ENCODE measurements at places on chromosomes 5 and 9. TPM values are rescaled to one million over a fixed set of nuclear protein-coding genes. Genes with fewer than 3 reads are reported as not detected.

GRCh38 chr5:82719368-82719767, 357.8 kb downstream of the TMEM167A start:
- no peak overlapping the region for H3K27ac ChIP-seq
- no peaks in the 10 kb centered on the region for H3K36me3 ChIP-seq
- no peak overlapping the region for H3K4me3 ChIP-seq
- DNase-seq: no peak
- no peaks in the 10 kb centered on the region for H3K4me1 ChIP-seq
- H3K27me3 ChIP-seq: no peaks in the 10 kb centered on the region

DNA sequence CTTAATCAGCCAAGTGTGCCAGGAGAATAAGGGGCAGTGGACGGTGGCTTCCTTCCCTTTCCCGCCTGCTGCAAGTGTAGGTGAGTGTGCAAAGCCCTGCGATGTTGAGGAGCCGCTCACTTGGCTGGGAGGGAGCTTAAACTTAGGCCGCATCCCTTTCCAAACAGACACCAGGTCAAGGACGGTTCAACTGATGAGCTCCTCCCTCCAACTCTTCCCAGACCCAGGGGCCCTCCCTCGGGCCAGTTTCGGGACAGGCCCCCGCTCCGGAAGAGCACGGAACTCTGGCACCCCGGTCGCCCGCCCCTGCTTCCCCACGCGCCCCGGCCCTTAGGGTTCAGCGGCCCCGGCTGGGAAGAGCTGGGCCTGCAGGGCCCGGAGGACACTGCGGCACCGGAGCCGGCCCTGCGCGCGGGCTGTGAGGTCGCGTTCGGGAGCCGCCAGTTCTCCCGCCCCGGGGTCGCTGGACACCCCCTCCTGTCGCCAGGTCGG, 481 bp downstream of the MRPL36 start:
- peak overlapping the region; percentile 82 for H3K27ac ChIP-seq
- peak overlapping the region; percentile 86 for H3K4me3 ChIP-seq
- no peaks in the 10 kb centered on the region for H3K27me3 ChIP-seq
- DNase-seq: no peak
- peaks cover 15% of the 10 kb centered on the region for H3K36me3 ChIP-seq

DNA sequence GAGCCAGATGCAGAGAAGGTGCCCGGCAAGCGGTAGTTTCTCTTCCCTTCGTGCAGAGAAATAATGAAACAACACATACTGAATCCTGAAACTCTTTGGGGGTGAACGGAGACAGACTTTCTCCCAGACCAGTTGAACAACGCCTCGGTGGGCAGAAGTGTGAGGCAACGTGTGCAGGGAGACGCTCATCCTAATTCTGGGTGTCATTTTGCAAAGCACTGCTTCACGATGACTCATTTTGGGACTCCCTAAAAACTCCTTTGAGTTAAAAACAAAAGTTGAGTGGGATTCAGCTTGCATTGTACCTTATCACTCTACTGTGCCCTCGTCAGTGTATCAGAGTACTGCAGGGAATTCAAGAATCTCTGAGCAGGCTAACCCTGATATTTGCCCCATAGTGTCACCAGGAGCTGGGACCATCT, 3.5 kb upstream of the NEK6 start:
- H3K27me3 ChIP-seq: no peaks in the 10 kb centered on the region
- no peak overlapping the region for H3K27ac ChIP-seq
- DNase-seq: no peak
- peaks cover 17% of the 10 kb centered on the region for H3K4me1 ChIP-seq
- no peaks in the 10 kb centered on the region for H3K36me3 ChIP-seq

- no peak for DNase-seq
- no peaks in the 10 kb centered on the region for H3K4me1 ChIP-seq
- H3K36me3 ChIP-seq: no peaks in the 10 kb centered on the region
- H3K4me3 ChIP-seq: no peak overlapping the region
These were observed 1141.1 kb upstream of the ACO1 start for GRCh38 chr9:31243386-31243785.

GRCh38 chr5:146947181-146947941, 68.8 kb upstream of the PPP2R2B start:
- no peak overlapping the region for H3K4me3 ChIP-seq
- H3K36me3 ChIP-seq: no peaks in the 10 kb centered on the region
- no peaks in the 10 kb centered on the region for H3K4me1 ChIP-seq
- H3K27me3 ChIP-seq: no peaks in the 10 kb centered on the region
- no peak overlapping the region for H3K27ac ChIP-seq
- no peak for DNase-seq

GRCh38 chr9:122329597-122329996, 41.2 kb upstream of the PTGS1 start:
- no peak overlapping the region for H3K4me3 ChIP-seq
- DNase-seq: no peak
- H3K36me3 ChIP-seq: peaks cover 5% of the 10 kb centered on the region
- H3K27ac ChIP-seq: no peak overlapping the region
- no peaks in the 10 kb centered on the region for H3K27me3 ChIP-seq
- peaks cover 14% of the 10 kb centered on the region for H3K4me1 ChIP-seq

GRCh38 chr5:140286424-140286823, 16.5 kb downstream of the PFDN1 start:
- H3K27ac ChIP-seq: no peak overlapping the region
- H3K36me3 ChIP-seq: no peaks in the 10 kb centered on the region
- no peak overlapping the region for H3K4me3 ChIP-seq

GRCh38 chr9:17116400-17116837, 18.4 kb upstream of the CNTLN start:
- H3K36me3 ChIP-seq: no peaks in the 10 kb centered on the region
- H3K27me3 ChIP-seq: no peaks in the 10 kb centered on the region
- DNase-seq: no peak
- H3K4me1 ChIP-seq: no peaks in the 10 kb centered on the region
- H3K27ac ChIP-seq: no peak overlapping the region

DNA sequence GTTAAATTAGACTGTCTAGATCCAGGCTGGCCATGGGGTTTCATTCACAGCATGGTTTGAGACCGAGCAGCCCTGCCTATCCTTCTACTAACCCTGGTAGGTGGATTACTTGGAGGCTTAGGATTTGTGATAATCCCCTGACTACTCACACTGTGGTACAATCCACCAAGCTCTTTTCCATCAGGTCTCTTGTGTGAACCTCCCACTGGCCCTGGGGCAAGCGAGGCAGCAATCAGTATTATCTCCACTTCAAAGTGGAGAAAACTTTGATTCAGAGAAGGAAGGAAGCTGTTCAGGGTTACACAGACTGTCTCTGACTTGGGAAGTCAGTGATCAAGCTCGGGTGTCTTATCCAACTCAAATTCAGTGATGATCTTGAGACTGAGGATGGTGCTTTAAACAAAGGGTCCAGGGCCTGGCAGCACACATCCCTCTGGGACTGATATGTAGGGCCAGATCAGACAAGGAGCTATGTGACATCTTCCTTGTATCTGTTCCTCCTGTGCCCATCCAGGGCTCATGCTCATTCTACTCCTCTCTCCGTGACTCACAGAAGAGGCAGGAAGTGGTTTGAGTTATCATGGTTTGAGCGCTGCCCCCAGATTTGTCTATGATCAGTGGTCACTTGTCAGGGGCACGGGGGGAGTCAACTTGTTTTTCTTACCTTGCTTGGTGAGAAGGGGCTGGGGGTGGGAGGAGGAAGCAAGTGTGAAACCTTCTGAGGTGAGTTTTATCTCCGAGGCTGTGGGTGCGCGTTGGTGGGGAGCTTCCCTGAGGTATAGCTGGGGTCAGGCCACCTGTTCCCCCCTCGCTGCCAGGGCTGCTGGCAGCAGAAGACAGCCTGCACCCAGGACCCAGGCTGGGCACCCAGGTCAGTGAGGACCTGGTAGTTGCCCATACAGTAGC, 48.6 kb downstream of the RGS3 start:
- H3K27ac ChIP-seq: peak overlapping the region; percentile 7
- no peak overlapping the region for H3K4me3 ChIP-seq
- DNase-seq: no peak
- peaks cover 83% of the 10 kb centered on the region for H3K36me3 ChIP-seq

DNA sequence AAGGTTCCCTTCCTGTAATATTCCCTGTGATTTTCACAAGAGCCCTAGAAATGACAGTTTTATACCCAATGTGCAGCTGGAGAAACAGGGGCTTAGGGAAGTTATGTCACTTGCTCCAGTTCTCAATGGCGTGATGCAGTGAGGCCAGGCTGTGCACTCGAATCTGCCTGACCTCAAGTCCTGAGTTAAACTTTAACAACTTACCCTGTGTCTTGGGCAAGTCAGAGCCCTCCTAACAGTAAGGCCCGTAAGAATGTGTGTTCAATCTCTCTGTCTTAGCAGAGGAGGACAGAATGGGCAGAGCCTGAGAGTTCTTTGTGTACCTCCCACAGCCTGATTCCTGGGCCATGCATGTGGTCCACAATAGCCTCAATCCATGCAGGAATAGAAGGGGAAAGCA, 181.1 kb downstream of the TRIM32 start:
- H3K4me3 ChIP-seq: no peak overlapping the region
- no peak for DNase-seq
- H3K36me3 ChIP-seq: no peaks in the 10 kb centered on the region
- H3K27ac ChIP-seq: no peak overlapping the region
- H3K27me3 ChIP-seq: no peaks in the 10 kb centered on the region

- no peak overlapping the region for H3K27ac ChIP-seq
- no peaks in the 10 kb centered on the region for H3K36me3 ChIP-seq
- H3K27me3 ChIP-seq: no peaks in the 10 kb centered on the region
- H3K4me1 ChIP-seq: no peaks in the 10 kb centered on the region
- DNase-seq: no peak
- H3K4me3 ChIP-seq: no peak overlapping the region
These were observed 540.2 kb upstream of the ZNF462 start for GRCh38 chr9:106322706-106323245.

DNA sequence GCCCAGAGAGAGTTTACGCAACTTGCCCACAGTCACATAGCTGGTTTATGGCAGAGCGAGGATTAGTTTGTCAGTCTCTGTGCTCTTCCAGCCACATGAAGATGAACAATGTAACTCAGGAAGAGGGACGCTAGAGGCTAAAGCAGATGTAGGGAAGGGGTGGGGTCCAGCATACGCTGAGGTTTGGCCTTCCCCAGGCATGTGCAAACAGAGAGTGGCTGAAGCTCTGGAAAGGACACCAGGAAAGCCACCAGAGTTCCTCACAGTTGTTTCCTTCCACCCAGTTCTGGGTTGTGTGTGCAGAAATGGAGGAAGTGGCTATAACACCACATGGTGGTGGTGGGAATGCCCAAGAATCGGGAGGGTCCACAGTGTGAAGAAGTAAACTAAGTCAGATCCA, 60.0 kb downstream of the SNX18 start:
- H3K27ac ChIP-seq: no peak overlapping the region
- no peaks in the 10 kb centered on the region for H3K36me3 ChIP-seq

- no peak for DNase-seq
- no peak overlapping the region for H3K27ac ChIP-seq
- no peaks in the 10 kb centered on the region for H3K27me3 ChIP-seq
These were observed 126.5 kb upstream of the PAPPA start for GRCh38 chr9:116027096-116027495.

GRCh38 chr5:176446884-176447590, 1.1 kb upstream of the FAF2 start:
- H3K4me1 ChIP-seq: peaks cover 41% of the 10 kb centered on the region
- peak overlapping the region; percentile 97 for H3K27ac ChIP-seq
- H3K36me3 ChIP-seq: no peaks in the 10 kb centered on the region
- no peak for DNase-seq
- no peaks in the 10 kb centered on the region for H3K27me3 ChIP-seq
- peak overlapping the region; percentile 86 for H3K4me3 ChIP-seq

GRCh38 chr5:5419291-5420210, 2.9 kb upstream of the ICE1 start:
- no peaks in the 10 kb centered on the region for H3K27me3 ChIP-seq
- H3K4me3 ChIP-seq: no peak overlapping the region
- peaks cover 32% of the 10 kb centered on the region for H3K4me1 ChIP-seq
- peak; percentile 57 for DNase-seq
- H3K27ac ChIP-seq: no peak overlapping the region
- H3K36me3 ChIP-seq: no peaks in the 10 kb centered on the region

DNA sequence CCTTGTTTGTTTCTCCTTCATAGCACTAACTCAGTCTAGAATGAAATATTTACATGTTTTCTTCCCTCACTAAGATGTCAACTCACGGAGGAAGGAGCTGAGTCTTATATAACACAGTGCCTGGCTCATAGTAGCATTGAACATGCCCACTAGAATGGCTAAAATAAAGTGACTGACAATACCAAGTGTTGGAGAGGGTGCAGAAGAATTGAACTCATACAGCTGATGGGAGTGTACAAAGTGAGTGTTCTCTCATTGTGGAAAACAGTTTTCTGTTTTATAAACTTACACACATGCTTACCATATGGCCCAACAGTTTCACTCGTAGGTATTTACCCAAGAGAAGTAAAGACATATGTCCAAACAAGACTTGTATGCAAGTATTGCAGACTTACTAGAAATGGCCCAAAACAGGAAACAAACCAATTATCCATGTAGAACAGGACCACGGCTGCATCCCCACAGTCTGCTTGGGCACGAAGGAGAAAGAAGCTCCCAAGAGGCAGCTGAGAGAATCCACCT, 87.5 kb downstream of the PPARGC1B start:
- no peak for DNase-seq
- H3K36me3 ChIP-seq: peaks cover 12% of the 10 kb centered on the region
- H3K4me1 ChIP-seq: peaks cover 11% of the 10 kb centered on the region

- H3K4me1 ChIP-seq: no peaks in the 10 kb centered on the region
- no peak for DNase-seq
- no peaks in the 10 kb centered on the region for H3K27me3 ChIP-seq
- H3K36me3 ChIP-seq: no peaks in the 10 kb centered on the region
These were observed 589.2 kb upstream of the KLF4 start for GRCh38 chr9:108078811-108079210.

GRCh38 chr9:115202181-115202580, 84.2 kb upstream of the TNC start:
- no peak overlapping the region for H3K27ac ChIP-seq
- H3K27me3 ChIP-seq: no peaks in the 10 kb centered on the region
- no peak for DNase-seq
- H3K4me1 ChIP-seq: peaks cover 8% of the 10 kb centered on the region
- no peak overlapping the region for H3K4me3 ChIP-seq

- no peaks in the 10 kb centered on the region for H3K36me3 ChIP-seq
- no peak for DNase-seq
- H3K4me3 ChIP-seq: no peak overlapping the region
- no peaks in the 10 kb centered on the region for H3K27me3 ChIP-seq
- no peaks in the 10 kb centered on the region for H3K4me1 ChIP-seq
- H3K27ac ChIP-seq: no peak overlapping the region
These were observed 47.1 kb downstream of the ST8SIA4 start for GRCh38 chr5:100855937-100856430.

ANKRD18A gene
- 0.17 TPM for total RNA-seq

PLK2 gene
- 56.5 TPM for total RNA-seq

EIF4EBP3 gene
- 8.6 TPM for total RNA-seq

OTP gene
- total RNA-seq: not detected

IL13 gene
- total RNA-seq: not detected

MUSK gene
- total RNA-seq: 3.5 TPM

Data from esophagus muscularis mucosa (tissue), 4 donors.